ENCODE measurements at places on chromosomes 6 and 20. TPM values are rescaled to one million over a fixed set of nuclear protein-coding genes. Genes with fewer than 3 reads are reported as not detected.

Gene TTBK1
- under 0.01 TPM for total RNA-seq

Gene SLC24A3
- total RNA-seq: 1.9 TPM

Gene ERMARD
- total RNA-seq: 20.2 TPM

Gene ZFP57
- 1.9 TPM for total RNA-seq

Gene HFE
- 0.27 TPM for total RNA-seq

Gene ME1
- under 0.01 TPM for total RNA-seq

DNA sequence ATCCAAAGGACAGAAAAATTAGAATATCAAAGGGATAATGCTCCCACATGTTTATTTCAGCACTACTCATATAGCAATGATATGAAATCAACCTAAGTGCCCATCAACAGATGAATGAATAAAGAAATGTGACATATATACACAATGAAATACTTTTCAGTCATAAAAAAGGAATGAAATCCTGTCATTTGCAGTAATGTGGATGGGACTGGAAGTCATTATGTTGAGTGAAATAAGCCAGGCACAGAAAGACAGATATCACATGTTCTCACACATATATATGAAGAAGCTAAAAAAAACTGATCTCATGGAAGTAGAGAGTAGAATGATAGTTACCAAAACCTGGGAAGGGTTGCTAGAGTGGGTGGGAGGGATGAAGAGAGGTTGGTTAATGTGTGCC is 135.7 kb downstream of the IBTK start:
- no peak for DNase-seq

GRCh38 chr6:34310817-34311216 is 62.0 kb upstream of the SMIM29 start:
- no peak for DNase-seq

DNA sequence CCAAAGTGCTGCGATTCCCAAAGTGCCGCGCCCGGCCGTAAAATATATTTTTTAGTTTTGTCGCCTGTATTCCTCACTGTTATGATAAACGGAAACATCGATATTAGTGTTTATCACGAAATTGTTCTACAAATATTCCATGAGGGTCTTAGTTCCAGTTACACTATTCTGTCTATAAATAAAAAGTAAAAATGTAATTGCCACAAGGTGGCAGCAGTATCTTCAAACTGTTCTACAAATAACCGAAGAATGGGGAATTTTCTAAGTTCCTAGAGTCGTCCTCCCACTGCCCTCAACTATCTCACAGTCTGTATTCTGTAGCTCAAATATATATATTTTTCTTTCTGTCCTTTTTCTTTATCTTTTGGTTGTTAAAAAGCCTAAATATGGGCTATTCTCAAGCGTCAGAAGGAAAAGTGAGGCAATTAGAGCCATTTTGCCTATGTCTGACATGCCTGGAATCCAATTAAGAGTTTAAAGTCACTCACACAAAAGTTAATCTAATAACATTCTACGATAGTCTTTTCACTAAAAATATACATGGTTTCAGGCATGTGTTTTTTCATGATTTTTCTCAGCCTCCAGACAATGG is 14.2 kb upstream of the FAM162B start:
- DNase-seq: no peak

DNA sequence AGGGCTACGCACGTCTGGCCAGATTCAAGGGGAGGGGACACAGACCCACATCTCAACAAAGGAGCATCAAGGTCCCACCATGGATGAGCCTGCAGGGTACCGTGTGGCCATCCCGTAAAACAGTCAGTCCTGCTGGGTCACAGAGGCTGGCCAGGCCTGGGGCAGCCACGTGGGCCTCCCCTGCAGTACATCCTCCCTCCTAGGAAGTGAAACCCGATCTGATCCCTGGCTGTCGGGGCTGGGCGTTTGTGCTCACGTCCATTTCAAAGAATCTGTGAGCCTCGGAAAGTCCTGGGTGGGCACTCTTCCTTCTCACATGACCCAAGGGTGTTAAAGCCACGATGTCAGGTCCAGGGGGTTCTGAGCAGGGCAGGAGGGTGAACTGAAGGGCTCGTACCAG is 14.3 kb downstream of the SULF2 start:
- DNase-seq: no peak

DNA sequence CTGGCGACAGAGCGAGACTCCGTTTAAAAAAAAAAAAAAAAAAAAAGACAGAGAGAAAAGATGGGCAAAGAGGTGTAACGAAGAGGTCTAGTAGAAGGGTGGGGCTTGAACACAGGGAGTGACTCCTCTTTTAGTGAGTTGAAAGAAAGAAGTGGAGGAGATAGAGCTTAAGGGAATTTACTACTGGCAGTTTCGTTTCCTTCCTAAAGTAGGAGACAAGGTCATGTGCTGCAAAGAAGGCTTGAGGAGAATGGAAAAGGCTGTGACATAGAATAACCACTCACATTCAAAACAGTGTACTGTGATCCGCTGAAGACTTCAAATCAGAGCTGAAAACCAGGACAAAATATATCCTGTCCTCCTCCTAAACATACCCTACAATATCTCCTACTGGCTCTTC is 63.8 kb upstream of the EIF2S2 start:
- DNase-seq: no peak

DNA sequence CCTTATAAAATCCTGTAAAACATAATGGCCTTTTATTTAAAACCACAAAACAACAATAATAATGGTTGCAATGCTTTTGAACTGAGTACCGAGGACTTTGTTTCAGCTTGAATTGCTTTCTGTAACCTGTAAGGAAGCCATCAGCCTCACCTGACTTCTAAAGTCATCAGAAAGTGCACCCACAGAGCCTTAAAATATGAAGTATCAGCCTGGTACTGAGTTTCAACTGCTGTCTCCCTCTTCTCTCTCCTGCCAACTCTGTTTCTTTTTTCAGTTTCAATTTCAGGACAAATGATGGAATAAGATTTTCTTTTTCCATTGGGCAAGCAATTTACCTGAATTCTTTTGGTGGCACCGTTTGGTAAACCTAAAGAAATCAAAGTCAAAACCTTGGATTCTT is 119.4 kb downstream of the PHACTR1 start:
- DNase-seq: no peak

DNA sequence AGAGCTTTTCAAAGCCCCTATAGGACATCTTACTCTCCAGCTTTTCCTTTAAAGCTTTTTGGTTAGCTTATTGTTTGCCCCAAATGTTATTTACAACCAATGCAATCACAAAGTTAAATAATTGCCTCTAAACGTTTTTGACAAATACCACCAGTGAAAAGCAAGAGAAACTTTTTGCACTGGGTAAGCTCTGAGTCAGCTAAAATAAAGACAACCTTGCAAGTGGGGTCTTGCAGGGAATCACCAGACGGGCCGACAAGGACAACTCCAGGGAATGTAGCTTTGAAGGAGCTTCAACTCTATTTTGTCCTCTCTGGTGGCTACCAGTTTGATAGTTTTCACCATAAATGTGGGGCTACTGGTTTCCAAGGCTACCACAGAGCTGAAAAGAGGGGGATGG is 14.7 kb upstream of the PSMF1 start:
- no peak for DNase-seq

GRCh38 chr20:50673466-50674137 is 17.7 kb downstream of the RIPOR3 start:
- no peak for DNase-seq

DNA sequence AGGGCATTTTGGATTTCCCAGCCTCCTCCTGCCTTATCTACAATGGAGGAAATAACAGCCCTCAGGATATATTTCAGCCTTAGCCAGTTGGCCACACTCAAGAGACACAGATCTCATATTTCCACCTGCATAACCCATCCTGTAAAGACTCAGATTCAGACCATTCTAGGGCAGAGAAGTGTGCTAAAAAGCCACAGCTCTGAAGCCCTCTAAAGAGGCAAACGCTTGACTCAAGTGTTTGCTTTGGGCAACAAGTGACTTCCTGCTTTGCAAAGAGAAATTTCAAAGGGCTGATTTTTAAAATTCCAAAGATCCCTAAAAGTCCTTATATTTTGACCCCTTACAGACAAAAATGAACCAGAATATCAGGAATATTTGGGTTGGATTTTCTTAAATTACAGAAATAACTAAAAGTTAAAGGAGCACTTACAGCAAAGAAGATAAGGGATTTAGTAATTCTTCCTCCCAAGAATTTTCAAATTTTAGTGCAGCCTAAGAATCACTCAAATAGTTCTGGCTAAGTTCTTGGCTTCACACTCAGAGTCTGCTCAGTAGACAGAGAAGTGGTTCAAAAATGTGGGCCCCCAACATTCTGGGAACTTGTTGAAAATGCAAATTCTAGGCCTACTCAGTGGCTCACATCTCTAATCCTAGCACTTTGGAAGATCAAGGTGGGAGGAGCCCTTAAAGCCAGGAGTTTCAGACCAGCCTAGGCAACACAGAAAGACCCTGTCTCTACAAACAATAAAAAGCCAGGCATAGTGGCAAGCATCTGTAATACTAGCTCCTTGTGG is 18.9 kb upstream of the ADGRF5 start:
- no peak for DNase-seq

- DNase-seq: no peak
Observed at GRCh38 chr6:152637296-152638047, at the start of gene SYNE1. TSS of gene SYNE1 (minus strand) at chr6:152637362. CDS start at chr6:152628331, 9,031 bp downstream.

GRCh38 chr6:136347847-136348246 is 58.2 kb upstream of the BCLAF1 start:
- no peak for DNase-seq

- no peak for DNase-seq
Observed at GRCh38 chr6:39432330-39433025, 110.0 kb upstream of the KCNK16 start.

- no peak for DNase-seq
Observed at GRCh38 chr6:64252256-64252655, 616.7 kb downstream of the PHF3 start.

- DNase-seq: no peak
Observed at GRCh38 chr6:144277605-144278227, 7.4 kb upstream of the UTRN start.

DNA sequence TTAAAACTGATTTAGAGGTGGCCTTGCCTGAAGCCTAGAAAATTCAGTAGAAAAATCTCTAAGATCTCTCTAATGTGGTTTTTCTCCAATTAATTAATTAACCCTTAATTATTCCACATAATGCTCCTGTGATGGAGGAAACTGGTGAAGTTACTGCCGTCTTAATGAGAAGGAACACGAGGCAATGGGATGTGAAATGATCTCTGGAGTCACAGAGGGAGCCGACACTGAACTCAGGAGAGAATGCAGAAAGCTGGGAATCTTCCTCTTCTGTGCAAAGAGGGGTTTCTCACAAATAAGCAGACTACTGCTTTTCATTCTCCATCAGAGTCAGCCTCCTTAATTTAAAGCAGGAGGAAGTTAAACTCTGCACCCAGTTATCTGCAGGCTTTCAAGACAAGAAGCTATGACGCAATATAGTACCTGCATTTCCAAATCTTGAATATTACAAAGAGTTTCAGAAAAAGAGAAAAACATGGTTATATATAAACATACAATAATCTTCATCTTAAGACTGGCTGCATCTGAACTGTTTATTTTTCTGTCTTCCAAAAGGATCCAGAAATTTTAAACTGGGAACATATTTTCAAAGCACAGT is 18.1 kb upstream of the SNRPB2 start:
- DNase-seq: no peak

DNA sequence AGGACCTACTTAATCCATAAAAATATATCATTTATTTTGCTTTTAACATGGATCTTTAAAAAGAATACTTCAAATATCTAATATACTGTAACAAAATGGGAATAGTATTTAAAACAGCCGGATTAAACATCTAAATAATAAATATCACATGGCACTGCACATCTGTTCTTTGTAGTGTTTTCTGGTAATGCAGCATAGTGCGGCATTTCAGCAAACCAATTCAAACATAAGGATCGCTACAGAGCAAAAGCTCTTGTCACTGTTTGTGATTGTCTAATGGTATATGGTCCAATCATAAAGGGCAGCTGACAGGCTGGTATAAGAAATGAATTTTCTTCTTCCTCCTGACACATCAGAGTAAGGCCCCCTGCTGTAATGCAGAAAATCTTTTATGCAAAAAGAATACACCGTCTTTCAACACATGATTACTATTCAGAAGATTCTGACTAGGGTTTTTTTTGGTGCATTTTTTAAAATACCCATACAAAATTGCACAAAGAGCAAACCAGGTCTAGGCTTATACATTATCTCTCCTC is 40.0 kb upstream of the POU3F2 start:
- DNase-seq: no peak

- no peak for DNase-seq
Observed at GRCh38 chr6:43804550-43805223, 34.7 kb downstream of the VEGFA start.

DNA sequence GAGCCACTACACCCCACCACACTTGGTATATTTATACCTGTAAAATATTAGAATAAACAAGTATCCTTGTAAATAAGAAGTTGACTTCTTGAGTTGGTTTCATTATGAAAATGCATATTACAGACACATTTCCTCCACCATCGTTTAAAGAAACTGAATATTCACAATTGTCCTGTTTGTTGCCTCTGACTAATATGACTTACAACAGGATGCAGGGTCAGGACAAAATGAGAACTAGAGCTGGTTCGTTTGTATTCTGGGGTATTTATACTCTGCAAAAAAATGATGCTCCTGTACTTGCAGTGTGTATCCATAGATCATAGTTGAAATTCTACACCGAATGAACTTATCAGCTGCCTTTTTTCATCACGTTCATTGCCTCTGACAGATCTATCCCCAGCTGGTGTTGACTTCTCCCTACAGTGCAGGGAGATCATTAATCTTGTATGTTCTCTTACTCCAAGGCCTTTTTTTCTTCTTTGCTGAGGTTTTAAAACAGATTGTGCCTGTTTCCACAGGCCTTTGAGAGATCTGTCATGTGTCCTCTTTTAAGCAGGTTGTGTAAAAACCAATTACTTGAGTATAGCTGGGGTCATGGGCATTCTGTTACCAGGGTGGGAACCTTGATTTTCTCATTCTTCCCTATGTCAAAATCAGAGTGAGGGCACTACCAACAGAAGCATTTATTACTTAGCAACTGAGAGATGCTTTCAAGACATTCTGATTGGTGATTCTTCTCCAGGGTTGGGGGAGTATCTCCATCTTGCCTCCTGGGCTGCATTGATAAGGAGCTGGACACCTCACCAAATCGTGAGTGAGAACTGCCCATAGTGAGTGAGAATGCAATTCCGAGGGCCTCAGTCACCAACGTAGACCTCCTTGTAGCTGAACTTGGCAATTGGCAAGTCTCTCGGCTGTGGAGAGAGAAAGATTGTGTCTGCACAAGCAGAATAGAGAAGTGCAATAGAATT is 78.8 kb upstream of the CD83 start:
- no peak for DNase-seq

GRCh38 chr20:36775196-36775595 is 1.6 kb upstream of the DSN1 start:
- no peak for DNase-seq
